ENCODE measurements at places on chromosomes 2 and 18.

DNA sequence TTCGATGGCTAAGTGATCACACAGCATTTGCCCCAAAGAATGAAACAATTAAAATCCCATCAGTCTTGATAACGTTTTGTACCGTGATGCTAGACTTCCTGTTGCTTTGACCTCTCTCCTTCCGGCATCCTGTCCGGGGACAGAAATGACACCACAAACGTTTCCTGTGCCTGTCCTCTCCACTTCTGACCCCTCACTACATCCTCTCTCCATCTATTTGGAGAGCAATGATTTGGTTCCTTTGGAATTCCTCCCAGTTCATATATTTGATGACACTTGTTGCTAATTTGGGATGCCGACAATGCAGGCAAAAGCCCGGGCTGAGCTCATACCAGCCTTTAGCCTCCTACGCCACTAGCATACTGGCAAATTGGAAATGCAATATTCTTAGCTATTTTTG is 151.2 kb upstream of the CCDC68 start:
- no peak for DNase-seq

DNA sequence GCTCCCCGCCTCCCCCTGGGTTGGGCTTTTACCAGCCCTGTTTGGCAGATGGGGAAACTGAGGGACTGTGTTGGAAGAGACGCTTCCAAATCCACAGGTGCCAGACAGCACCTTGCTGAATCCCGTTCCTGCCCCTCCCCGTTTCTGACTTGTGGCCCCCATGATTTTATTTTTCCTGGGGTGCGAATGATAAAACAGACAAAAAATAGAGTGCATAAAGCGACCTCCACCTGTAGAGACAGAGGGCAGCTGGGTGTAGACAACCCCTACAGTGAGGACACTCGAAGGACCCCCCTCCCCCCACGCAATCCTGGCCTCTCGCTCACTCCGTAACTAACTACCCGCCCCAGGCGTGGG is 2.2 kb upstream of the CTDSP1 start:
- DNase-seq, result no peak

- no peak for DNase-seq
Measured at GRCh38 chr2:17299891-17300540, 218.2 kb downstream of the RAD51AP2 start.

DNA sequence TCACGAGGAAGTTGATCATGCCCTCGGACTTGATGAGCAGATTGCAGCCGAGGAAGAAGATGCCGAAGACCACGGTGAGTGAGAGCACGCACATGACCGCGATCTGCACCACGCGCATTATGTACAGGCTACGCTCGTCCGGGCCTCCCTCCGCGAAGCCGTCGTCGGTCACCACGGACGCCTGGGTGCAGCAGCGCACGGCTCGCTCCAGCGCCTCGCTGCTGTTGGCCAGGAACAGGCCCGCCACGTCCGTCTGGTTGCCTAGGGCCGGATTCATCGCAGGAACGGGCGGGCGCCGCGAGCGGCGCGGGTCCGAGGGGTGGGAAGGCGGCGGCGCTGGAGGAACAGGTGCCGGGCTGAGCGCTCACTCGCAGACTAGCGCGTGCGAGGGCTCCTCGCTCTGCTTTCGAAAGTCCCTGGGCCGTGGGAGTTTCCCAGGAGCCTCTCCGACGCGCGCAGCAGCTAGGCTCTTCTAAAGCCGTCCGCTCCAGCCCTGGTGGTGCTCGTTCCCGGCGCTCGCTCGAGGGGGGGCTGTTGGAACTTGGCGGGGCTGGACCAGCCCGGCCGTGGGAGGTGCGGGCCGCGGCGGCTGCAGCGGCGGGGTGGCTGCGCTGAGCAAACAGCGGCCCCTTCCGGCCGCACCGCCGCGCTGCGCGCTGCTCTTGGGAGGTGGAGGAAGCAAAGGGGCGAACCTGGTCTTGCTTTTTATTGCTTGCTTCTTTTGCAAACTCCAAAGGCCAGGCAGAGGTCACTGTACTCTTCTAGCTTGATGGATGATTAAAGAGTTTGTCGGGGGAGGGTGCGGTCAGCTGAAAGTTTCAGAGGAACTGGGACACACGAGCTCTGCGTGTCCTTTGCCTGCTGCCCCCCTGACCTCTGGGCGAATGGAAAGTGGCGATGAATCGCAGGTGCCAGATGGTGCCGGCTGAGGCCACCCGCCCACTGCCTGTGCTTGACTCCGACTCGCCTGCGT is at the start of gene RPRM:
RPRM (minus strand) TSS at position 474 of the 973 bp plus-strand sequence; CDS start at position 277, 197 bp downstream.
- peak; percentile 65 for DNase-seq

GRCh38 chr2:7973801-7974480 is 707.9 kb upstream of the ID2 start:
- DNase-seq, result no peak

GRCh38 chr18:60471652-60472051 is 99.1 kb upstream of the MC4R start:
- DNase-seq, result no peak

GRCh38 chr18:59376351-59376935 is 17.4 kb upstream of the LMAN1 start:
- DNase-seq, result no peak

- DNase-seq, result no peak
Measured at GRCh38 chr2:71898851-71899681, 248.6 kb downstream of the CYP26B1 start.

- no peak for DNase-seq
Measured at GRCh38 chr2:66170744-66171330, 264.1 kb upstream of the MEIS1 start.

- no peak for DNase-seq
Measured at GRCh38 chr2:151886241-151886640, 58.0 kb upstream of the ARL5A start.

DNA sequence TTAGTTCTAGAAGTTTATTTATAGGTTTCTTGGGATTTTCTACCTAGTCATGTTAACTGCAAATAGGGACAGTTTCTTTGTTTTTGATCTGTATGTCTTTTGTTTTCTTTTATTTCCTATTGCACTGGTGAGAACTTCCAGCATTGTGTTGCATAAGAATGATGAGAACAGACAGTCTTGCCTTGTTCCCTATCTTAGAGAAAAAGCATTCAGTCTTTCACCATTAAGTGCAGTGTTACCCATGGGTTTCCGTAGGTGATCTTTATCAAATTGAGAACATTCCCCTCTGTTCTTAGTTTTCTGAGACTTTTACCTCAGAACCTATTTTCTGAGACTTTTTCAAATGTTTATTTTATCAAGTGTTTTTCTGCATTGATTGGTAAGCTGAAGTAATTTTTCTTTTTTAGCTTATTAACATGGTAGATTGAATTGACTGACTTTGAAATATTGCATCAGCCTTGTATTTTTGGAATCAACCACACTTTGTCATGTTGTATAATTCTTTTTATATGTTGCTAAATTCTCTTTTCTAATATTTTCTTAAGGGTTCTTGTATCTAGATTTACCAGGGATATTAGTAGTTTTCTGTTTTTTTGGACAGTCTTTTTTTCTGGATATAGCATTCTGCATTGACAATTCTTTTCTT is 17.2 kb downstream of the MFSD6 start:
- DNase-seq, result no peak

- peak; percentile 13 for DNase-seq
Measured at GRCh38 chr18:25310045-25310444, 41.9 kb downstream of the ZNF521 start.

DNA sequence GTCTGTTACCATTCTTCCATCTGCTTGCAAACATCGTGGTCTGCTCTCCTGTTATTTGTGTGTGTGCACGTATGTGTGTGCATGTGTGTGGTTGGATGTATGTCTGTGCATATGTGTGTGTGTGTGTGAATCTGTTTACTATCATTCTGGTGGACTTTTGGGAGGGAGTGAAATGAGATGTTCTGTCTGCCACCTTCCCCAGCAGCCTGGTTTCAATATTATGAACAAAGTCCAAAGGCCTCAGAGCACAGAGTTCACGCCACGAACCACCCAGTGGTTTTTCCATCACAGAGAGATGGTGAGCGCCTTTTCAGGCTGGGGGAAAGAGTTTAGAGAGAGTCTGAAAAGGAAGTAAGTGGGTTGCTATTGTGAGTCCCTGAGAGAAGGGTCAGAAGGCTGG is 67.1 kb upstream of the YWHAQ start:
- DNase-seq, result no peak

- DNase-seq, result no peak
Measured at GRCh38 chr2:190093793-190094192, 31.3 kb upstream of the MSTN start.

- no peak for DNase-seq
Measured at GRCh38 chr2:172613615-172614231, 57.8 kb downstream of the PDK1 start.

DNA sequence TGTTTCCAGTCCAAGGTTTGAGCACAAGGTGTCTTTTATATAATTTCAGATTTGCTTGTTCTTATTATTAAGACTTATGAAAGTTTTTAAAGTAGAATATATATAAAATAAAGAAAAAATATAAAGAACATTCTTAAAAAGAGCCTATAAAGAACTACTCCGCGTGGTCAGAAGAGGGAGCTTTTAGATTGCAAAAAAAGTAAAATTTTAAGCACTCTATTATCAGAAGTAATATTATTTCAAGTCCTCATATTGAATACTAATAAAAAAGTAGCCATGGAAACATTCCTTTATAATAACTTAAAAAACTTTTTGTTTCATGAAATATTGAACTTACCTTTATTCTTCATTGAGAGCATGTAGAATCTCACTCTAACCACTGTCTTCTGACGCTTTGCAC is 51.4 kb downstream of the LINC00305 start:
- DNase-seq, result no peak

GRCh38 chr2:66872081-66872985 is 437.4 kb downstream of the MEIS1 start:
- DNase-seq, result no peak

GRCh38 chr2:241373446-241373845 is 17.4 kb downstream of the FARP2 start:
- no peak for DNase-seq

DNA sequence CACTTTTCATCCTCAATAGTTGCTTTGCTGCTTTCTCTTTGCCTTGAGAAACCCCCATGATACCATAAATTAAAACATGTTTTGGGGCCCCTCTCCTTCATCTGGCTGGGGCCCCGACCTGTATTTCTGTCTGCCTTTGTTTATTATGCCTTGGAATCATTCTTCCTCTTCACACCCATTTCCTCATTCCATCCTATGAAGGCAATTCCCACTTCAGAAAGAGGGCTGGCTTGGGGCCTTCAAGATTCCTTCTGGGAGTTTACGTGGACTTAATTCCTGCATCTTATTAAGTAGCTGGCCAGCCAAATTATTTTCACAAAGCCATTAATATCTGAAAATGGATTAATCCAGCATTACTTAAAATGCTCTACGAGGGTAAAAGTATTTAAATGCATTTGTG is 6.8 kb upstream of the LRRTM1 start:
- DNase-seq, result no peak

- DNase-seq, result no peak
Measured at GRCh38 chr2:103410221-103410620, 648.4 kb downstream of the TMEM182 start.

GRCh38 chr2:222421626-222422025 is 2.7 kb upstream of the SGPP2 start:
- DNase-seq, result no peak

DNA sequence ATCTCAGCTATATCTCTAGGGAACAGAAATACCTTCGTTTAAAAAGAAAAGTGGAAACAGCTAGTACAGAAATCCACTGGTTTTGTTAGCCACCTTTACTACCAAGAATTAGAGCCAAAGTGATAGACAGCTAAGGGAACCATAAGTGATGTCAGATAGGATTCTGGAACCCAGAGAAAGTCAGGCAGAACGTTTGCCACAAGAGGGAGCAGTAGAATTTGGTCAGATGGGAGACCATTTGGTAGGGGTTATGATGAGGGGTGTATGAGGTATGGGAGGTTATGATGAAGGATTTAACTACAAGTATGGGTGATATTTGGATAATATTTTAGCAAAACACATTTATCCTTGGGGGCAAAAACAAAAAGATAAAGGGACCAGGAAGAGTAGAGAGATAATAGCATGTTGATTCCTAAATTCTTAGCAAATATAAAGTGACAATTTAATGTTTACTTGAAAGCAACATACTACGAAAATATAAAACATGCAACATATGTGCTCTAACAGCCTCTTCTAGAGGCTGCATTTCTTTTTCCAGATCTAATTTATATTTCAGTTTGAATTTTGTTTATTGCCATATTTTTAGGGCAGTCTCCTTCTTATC is 3.3 kb downstream of the SLC8A1 start:
- DNase-seq, result peak; percentile 77

DNA sequence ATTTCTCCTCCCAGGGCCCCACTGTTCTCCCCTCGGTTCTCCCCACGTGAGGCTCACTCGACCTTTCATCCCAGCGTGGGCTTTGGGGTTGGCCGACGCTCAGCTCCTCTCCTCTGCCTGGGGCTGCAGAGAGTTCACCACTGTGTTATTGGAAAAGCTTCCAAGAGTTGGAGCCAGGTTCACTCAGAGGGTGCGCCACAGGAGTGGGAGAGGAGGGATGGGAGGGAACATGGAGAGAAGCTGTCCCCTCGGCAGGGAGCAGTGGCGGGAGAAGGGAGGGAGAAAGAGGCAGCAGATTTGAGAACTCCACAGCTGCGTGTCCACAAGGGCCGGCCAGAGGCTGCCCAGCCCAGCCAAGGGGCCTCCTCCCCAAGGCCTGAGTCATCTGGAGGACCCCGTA is 197.1 kb upstream of the SMAD2 start:
- DNase-seq, result no peak

DNA sequence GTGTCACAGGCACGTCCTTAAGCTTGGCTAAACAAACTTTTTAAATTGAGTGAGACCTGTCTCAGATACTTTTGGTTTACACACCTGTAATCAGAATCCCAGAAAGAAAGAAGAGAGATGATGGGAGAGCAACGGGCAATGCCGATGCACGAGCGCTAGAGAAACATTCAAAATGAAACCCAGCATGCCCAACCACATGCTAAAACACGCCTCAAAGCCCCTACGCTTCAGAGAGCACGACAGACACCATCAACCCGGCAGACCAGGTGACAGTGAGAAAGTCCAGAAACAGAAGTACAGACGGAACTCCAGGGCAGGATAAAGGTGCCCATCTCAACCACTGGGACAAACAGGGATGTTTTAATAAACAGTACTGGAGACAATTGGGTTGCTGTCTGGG is 85.5 kb downstream of the HDAC4 start:
- DNase-seq, result no peak

DNA sequence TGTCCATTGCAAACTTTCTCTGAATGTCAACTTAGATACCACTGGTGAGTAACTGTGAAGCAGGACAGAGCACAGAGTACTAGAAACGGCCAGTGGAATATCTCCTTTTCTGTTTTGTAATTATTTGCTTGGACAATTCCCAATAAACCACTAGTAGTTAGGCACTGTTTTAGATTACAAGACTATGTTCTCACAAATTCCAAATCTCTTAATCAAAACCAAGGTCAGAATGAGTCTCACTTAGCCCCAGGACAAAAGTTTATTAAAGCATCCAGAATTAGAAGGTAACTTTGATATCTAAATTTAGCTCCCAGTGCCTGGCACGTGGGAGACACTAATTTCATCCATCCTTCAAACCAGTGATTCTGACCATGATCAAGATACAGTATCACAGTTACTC is 89.0 kb downstream of the ZNF521 start:
- no peak for DNase-seq

- no peak for DNase-seq
Measured at GRCh38 chr2:127811397-127812321, 688 bp upstream of the WDR33 start.

GRCh38 chr18:32368991-32369390 is 101.7 kb downstream of the GAREM1 start:
- no peak for DNase-seq
